RPMI7951 (cell line): ENCODE measurements at places on chromosomes 3 and 15. TPM values are rescaled to one million over a fixed set of nuclear protein-coding genes. Genes with fewer than 3 reads are reported as not detected.

Gene SLC9A9
- 0.84 and 3.6 TPM in 2 replicates for total RNA-seq

Gene ZNF620
- 1.4 and 1.5 TPM in 2 replicates for total RNA-seq

Gene CCDC12
- total RNA-seq = 32.1 and 48.9 TPM in 2 replicates

Gene DUOX2
- total RNA-seq = not detected in 2 replicates

Gene DUOXA2
- not detected in 2 replicates for total RNA-seq

Gene PLA2G4E
- total RNA-seq = not detected in 2 replicates

Gene ZMAT3
- total RNA-seq = 5.1 and 5.8 TPM in 2 replicates

Gene VEPH1
- total RNA-seq = 85.5 and 91.9 TPM in 2 replicates

Gene UROC1
- not detected in 2 replicates for total RNA-seq

Gene PPP2R3A
- total RNA-seq = 14.7 and 15.1 TPM in 2 replicates

Gene PTPRG
- 43.0 and 44.9 TPM in 2 replicates for total RNA-seq

Gene C3orf18
- total RNA-seq = 15.5 and 16.0 TPM in 2 replicates

Gene TMEM62
- total RNA-seq = 15.8 and 16.1 TPM in 2 replicates

Gene TAGLN3
- total RNA-seq = 0.39 and 0.48 TPM in 2 replicates

Gene APBA2
- total RNA-seq = 4.2 and 6.2 TPM in 2 replicates

Gene IFRD2
- total RNA-seq = 97.9 and 116 TPM in 2 replicates

Gene ACVR2B
- 1.2 and 1.8 TPM in 2 replicates for total RNA-seq

Gene CLDN18
- total RNA-seq = not detected in 2 replicates

Gene EID1
- total RNA-seq = 414 and 460 TPM in 2 replicates

Gene PPP1R14D
- total RNA-seq = not detected in 2 replicates

Gene WNT7A
- total RNA-seq = 0.12 TPM in 1 of 2 replicates, not detected in the other

Gene HYPK
- total RNA-seq = 18.4 and 20.8 TPM in 2 replicates

Gene GPR62
- total RNA-seq = not detected in 2 replicates

Gene TMF1
- 22.7 and 27.3 TPM in 2 replicates for total RNA-seq

Gene GNB4
- total RNA-seq = 72.1 and 91.1 TPM in 2 replicates

Gene SPTSSB
- total RNA-seq = not detected in 2 replicates

Gene VIPR1
- total RNA-seq = 186 and 215 TPM in 2 replicates

Gene CHRD
- total RNA-seq = not detected in 2 replicates

Gene CYP1A2
- not detected in 2 replicates for total RNA-seq

Gene CHRM5
- total RNA-seq = not detected in 2 replicates

Gene KCNH8
- total RNA-seq = not detected in 2 replicates

Gene PP2D1
- total RNA-seq = not detected in 2 replicates

Gene MYRIP
- total RNA-seq = not detected in 2 replicates

Gene STAC
- total RNA-seq = 3.7 and 3.9 TPM in 2 replicates

Gene WDR93
- total RNA-seq = 0.10 and 0.48 TPM in 2 replicates

Gene DYNLT2B
- 34.6 and 37.2 TPM in 2 replicates for total RNA-seq

Gene LRRC3B
- not detected in 2 replicates for total RNA-seq

Gene HCN4
- not detected in 2 replicates for total RNA-seq

Gene FYCO1
- total RNA-seq = 6.4 and 6.6 TPM in 2 replicates

Gene NR2E3
- not detected in 2 replicates for total RNA-seq

Gene P2RY12
- not detected in 2 replicates for total RNA-seq

Gene RBP2
- not detected in 2 replicates for total RNA-seq

Gene IGSF10
- total RNA-seq = 0.36 and 0.59 TPM in 2 replicates

Gene GOLGA8G
- total RNA-seq = not detected in 2 replicates

Gene SAMMSON
- 0.48 and 0.78 TPM in 2 replicates for total RNA-seq

Gene RASGRP1
- total RNA-seq = 0.12 and 0.20 TPM in 2 replicates

Gene ZNF197
- total RNA-seq = 11.4 and 13.7 TPM in 2 replicates

Gene TBL1XR1
- total RNA-seq = 117 and 143 TPM in 2 replicates

Gene CTXN2
- not detected in 2 replicates for total RNA-seq
